ENCODE measurements at places on chromosomes 3 and 15.

GRCh38 chr3:138219255-138219654, 32.2 kb downstream of the ARMC8 start:
- peak; percentile 13 for DNase-seq

DNA sequence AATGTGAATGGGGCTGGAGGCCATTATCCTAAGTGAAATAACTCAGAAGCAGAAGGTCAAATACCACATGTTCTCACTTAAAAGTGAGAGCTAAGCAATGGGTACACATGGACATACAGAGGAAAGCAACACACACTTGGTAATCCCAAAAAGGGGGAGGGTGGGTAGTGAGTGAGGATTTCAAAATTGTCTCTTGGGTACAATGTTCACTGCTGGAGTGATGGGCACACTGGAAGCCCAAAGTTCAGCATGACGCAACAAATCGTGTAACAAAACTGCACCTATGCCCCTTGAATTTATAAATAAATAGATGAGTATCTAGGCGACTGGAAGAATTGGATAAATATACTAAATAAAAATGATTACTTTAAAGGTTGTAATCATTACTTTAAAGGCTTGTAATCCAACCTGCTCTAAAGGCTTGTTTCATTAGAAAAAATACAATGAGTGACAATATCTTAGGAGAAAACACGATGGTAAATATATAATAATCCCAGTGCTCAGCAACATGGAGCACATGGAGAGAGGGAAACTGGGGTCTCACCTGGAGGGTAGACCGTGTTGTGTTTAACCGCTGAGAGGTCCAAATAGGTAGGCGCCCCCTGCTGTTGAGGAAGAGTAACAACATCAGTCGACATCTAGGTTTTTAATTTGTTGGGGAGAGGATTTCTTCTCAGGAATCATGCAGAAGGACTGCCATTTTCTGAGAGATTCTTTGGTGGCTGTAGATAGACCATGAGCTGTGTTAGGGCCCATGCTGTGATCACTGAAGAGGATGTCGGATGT, 78.5 kb upstream of the ROBO1 start:
- peak; percentile 3 for DNase-seq

DNA sequence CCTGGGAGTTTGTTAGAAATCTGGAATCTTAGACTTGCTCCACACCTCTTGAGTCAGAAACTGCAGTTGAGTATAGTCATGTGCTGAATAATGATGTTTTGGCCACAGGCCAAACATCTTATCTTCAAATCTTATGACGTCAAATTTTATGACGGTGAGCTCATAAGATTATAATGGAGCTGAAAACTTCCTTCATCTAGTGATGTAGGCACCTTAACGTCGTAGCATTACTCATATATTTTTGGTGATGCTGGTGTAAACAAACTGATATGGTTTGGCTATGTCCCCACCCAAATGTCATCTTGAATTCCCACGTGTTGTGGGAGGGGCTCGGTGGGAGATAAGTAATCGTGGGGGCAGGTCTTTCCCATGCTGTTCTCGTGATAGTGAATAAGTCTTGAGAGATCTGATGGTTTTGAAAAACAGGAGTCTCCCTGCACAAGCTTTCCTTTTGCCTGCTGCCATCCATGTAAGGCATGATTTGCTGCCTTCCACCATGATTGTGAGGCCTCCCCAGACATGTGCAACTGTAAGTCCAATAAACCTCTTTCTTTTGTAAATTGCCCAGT, 268.0 kb upstream of the PROK2 start:
- no peak for DNase-seq

DNA sequence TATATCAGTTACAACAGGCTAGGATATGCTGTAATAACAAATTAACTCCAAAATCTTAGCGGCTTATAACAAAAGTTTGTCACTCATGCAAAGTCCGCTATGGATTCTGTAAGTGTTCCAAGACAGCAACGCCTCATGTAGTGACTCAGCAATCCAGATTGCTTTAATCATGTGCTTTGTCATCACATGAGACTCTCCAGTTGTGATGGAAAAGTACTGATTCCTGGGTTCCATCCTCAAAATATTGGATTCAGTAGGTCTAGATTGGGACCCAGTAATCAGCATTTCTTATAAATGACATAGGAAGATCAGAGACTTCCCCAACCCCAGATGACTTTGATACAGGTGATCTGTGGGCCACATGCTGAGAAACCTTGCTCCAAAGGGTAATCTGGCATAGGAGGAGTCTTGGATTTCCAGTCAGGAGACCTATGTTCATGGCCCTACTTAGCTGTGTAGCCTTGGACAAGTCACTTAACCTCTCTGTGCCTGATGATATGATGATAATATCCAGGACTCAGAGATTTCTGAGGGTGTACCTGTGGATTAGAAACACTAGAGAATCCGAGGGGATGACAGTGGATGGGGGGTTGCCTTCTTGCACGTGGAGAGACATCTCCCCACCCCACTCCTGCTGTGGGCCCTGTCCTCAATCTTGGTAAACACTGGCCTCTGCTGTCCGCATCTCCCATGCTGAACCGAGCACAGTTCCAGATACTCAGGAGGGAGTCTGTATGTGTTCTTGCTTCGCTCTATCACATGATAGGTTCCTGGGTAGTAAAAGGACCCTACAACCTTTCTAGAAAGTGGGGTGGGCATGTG, 65.5 kb downstream of the CORO2B start:
- DNase-seq = no peak

- DNase-seq = peak; percentile 57
These were observed 112.8 kb upstream of the ICE2 start for GRCh38 chr15:60591496-60592370.

DNA sequence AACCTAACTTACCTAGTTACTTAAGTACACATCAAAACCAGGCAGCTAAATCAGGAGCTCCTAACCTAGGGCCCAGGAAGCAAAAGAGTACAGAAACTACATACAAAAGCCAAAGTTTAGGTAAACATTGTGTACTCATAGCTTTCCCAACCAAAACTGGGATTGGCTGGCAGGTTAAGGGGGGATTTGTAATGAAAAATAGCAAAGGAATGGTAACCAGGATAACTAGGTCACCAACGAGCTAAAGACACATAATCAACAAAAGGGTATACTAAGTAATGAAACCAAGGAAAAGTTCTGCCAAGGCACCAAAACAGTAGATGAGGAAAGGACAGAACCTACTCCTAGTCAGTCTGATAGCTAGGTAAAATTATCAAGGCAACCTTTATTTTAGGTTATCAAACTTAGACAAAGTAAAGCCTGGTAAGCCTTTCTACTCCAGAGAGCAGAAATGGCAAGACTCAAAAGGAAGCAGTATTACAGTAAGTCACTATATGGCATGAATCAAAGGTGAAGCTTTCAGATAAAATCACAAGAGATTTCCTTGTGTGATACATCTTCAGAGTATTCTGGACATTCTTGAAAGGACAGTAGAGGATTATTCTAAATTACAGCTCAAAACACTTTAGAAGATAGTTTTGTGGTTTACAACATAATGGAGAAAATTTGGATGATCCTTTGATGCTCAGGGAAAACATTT, 10.2 kb downstream of the TRA2B start:
- DNase-seq = no peak

DNA sequence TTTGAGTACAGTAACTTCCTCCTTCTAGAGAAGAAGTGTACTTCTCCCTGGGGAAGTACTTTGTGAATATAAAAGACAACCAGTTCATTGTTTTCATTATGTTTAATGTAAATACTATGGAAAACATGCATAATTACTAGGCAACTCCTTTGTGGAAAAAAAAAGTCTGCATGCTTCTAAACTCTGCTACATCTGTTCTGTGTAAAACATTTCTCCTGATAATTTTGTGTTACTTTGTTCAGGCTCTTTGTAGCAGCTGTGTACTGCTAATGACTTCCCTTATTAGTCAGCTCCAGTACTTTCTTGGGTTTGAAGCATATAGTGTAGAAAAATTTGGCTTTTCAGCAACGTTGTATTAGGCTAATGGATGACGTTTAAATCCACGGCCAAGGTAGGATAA, 111.6 kb downstream of the FEZF2 start:
- DNase-seq = no peak

DNA sequence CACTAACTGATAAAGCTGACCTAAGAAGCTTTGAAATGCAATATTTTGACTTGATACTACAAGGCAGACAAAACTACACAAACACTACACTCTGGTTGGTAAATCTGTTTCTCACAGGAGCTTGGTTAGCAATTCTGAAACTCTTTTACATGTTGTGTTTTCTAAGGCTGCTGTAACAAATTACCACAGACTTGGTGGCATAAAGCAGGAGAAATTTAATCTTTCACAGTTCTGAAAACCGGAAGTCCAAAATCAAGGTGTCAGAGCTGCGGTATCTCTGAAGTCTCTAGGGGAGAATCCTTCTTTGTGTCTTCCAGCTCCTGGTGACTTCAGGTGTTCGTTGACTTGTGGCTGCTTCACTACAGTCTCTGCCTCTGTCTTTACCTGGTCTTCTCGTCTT, 12.9 kb upstream of the PFN2 start:
- DNase-seq = no peak

DNA sequence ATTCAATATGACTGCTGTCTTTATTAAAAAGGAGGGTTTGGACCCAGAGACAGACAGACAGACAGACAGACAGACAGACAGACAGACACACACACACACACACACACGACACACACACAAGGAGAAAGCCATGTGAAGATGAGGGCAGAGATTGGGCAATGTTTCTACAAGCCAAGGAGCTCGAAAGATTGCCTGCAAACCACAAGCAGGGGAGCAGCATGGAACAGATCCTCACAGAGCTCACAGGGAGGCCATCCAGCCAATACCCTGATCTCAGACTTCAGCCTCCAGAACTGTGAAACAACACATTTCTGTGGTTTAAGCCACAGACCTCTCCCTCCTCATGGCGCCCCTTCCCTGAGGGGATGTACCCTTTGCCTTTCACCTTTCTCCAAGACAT, 35.8 kb upstream of the ABHD2 start:
- DNase-seq = no peak

DNA sequence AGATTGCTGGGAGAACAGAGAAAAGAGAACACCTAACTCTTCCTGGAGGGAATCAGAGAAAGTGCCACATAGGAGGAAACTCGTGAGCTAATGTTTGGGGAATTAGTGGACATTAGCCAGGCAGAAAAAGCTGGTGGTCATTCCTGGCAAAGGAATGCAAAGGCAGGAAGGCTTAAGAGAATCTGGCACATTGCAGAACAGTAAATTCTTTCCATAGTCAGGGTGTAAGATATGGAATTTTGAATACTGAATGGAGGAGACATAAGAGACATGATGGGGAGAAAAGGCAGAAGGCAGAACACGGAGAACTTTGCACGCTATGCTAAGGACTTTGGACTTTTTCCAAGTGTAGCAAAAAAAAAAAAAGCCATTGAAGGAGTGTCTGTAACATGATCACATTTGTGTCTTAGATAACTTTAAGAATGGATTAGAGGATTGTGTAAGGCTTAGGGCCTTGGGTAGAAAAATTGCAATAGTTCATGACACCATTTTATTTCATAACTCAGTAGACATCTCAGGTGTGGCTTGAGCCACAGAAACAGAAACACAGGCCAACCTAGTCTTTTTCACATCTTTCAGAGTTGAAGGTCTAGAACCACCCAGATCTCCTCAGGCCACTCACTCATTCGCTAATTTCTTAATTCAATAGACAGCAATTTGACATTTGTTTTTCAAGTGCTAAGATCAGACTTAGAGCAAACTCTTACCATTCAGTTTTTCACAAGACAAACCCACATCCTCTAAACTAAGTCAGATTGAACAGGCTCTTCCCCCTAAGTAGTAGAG, 31.2 kb upstream of the CCDC80 start:
- no peak for DNase-seq

GRCh38 chr3:131053043-131053859, 26.6 kb downstream of the NEK11 start:
- no peak for DNase-seq

GRCh38 chr3:22582266-22582665, 620.9 kb upstream of the UBE2E2 start:
- DNase-seq = no peak

DNA sequence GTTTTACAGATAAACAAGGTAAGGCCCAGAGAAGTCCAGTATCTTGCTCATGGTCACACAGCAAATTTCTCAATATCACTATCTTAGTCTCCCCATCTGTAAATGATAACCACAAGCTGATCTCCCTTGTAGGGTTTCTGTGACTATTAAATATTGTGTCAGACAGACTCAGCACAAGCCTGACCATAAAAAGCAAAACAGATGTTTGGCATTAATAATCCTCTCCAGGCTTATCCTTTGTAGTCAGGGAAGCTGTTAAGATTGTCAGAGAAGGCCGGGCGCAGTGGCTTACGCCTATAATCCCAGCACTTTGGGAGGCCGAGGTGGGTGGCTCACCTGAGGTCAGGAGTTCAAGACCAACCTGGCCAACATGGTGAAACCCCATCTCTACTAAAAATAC, 173.2 kb upstream of the PRICKLE2 start:
- no peak for DNase-seq

DNA sequence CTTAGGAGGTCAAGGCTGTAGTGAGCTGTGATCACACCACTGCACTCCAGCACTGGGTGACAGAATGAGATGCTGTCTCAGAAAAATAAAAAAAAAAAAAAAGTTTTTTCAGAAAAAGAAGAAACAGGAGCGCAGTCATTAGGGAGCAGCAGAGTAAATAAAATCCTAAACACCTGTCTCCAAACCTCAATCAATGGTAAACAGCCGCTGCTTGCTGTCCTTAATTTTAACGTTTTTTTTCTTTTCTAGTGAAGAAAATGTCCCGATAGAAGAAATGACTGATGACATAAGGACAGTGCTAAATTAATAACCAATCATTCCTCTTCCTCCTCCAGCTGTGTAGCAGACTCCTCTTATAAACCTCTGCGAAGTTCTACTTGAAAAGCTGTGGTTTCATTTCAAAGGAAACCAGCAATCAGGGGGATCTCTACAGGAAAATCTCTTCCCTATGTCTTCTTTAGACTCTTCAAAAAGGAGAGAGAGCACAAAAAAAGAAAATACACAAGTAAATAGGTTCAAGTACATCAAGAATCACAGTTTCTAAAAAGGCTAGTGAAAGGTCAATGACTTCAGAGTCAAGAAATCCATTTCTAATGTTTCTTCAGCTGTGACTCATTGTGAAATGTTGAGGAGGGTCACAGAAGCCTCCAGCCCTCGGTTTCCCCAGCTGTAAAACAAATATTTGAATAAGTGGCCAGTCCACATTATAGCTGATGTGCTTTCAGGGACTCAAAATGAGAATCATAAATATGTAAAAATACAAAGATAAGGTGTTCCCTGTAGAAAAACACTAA, 127.6 kb downstream of the TMCO5A start:
- DNase-seq = no peak

- no peak for DNase-seq
These were observed 25.2 kb downstream of the TLE3 start for GRCh38 chr15:70072479-70072878.

- no peak for DNase-seq
These were observed 48.6 kb downstream of the CMSS1 start for GRCh38 chr3:99866261-99866761.

All from stimulated activated CD4-positive, alpha-beta T cell treated with anti-CD3 and anti-CD28 coated beads, Interleukin-15, amount 100 ng/mL, for 24 hours (primary cell).